Hematopoietic multipotent progenitor cell treated with erythropoietin and hydrocortisone succinate and interleukin-3 and kit ligand, for 17 days (in vitro differentiated cells): ENCODE measurements at places on chromosomes 6 and 20.
A peak's percentile ranks its signal among the peaks of the same experiment; 100 is the strongest.

- no peak for DNase-seq
Observed at GRCh38 chr6:125839879-125840278, 49.1 kb downstream of the NCOA7 start.

DNA sequence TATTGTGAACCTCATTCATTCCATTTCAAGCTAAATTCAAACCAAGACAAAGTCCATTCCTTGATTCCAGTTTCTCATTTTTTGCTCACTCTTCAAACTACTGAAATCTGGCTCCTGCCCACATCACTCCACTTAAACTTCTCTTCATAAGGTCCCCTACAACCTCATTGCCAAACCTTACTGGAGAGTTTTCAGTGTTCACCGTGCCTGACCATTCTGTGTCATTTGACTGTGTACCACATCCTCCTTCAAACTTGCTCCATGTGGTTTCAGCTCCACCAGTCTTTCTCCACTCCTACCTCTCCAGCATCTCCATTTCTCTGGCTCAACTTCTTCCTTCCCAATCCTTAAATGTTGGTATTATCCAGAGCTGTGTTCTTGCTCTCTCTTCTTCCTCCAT is 38.5 kb upstream of the TAB2 start:
- DNase-seq = no peak

DNA sequence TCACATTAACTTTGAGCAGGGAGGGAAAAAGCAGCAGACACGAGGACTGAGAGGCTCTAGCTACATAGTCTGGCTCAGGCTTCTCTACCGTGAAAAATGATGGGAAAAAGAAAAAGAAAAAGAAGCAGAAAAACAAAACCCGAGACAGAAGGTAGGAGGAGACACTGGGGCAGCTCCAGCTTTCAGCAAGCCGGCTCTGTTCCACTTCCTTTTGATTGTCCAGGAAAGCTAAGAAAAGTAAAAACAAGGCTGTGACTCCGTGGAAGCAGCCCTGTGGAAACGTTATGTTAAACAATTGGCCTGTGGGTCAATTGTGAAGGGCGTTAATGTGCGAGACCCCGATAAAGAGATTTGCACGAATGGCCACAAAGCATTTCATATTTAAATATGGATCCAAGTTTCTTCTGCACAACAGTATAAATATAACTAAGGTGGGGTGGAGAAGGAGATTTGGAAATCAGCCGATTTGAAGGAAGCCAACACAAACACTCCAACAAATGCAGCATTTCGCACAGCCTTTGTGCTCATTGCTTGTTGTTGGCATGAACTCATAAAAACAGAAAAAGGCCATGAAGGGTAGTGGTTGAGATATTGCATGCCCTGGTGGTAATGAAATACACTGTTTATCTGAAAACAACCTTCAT is 236.9 kb upstream of the JAG1 start:
- no peak for DNase-seq

DNA sequence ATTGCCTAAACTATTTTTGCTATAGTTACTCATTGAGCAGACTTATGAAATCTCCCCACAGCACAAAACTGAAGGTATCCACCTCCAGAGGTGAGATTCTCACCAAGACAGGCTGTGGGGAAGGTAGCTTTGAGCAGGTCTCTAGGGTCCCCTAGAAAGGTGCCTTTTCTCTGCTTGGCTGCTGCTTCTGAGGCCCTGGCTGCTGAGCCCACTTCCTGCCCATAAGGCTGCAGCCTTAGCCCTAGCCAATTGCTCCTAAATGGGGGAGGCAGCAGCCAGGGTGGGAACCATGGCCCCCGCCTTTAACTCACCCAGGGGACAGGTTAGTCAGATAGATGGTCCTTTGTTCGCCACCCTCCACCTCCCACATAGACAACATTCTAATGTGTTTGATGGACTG is 3.6 kb downstream of the NT5E start:
- DNase-seq = no peak

DNA sequence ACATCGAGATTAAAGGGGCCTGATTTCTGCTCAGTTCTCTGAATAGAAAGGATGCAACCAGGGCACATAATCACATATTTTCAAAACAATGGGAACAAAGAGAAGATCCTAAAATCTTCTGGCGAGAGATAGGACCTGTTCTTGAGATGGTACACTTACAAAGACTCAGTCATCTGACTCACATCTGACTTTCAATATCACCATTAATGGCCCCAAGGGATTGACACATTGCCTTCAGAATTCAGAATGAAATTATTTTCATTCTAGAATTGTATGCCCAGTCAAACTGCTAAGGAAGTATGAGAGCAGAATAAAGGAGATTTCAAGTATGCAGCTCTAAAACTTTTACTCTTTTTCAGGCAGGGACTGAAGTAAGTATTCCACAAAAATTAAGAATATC is 240.7 kb upstream of the POU3F2 start:
- no peak for DNase-seq

DNA sequence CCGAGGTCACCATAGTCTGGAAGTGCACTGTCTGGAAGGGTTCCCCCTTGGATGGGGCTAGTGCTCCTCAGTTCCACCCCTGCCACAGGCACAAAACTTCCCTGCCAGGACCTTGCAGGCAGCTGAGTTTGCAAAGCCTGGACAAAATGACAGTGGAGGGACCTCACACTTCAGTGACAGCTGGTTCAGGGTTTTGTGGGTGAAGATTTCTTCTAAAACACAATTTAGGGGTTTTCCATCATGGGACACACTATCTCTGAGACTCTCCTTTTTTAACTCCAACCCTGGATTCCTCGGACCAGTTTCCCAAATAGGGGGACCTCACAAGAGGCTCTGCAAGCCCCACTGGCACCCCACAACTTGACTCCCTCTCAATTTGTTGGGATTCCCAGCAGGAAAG is 33.6 kb upstream of the PREX1 start:
- no peak for DNase-seq

DNA sequence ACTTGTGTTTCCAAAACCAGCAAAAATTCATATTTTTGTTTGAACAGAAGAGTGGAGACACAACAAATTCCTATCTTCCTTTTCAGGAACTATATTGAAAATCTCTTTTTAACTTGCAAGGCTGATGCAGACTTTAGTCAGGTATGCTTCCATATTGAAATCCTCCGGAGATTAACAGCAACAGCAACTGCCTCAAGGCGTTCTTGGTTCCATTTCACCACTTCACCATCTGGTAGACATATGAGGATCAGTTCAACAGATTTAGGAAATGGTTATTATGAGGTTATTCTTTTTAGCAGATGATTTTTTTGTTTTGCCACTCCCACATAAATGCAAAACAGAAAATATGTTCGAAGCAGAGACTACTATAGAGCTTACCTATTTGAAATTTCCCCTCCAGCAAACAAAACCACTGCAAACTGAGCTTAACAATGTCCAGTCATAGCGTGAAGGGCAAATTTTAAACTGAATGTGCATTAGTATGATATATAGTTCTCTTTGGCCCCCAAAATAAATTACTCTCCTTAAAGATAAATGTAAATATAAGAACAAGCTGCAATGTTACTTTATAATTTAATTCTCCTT is 520.5 kb upstream of the ADGRB3 start:
- no peak for DNase-seq

DNA sequence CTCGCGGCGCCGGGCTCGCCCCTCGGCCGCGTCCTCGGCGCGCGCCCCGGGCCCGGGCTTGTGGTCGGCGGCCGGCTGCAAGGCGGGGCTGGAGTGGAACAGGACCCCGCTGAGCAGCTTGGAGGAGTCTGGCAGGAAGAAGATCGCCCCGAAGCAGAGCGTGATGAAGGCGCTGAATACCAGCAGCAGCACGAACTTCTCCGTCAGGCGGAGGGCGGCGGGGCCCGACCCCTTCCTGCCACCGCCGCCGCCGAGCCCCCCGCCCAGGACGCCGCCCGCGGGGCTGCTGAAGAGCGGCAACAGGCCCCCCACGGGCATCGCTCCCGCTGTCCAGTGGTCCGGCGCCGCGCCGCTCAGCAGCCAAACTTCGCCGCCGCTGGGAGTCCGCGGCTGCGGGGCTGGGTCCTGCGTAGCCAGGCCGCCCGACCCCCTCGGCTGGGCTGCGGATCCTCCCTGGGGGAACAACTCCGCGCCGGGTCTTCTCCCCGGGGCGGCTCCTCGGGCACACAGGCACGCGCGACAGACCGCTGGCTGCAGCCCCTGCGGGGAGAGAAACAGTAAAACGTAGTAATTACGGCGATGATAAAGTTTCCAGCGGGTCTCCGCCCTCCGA is 707 bp downstream of the MAN1A1 start:
- DNase-seq = peak; percentile 42

GRCh38 chr6:136793363-136793762 is 1.1 kb upstream of the MAP3K5 start:
- no peak for DNase-seq

GRCh38 chr20:43840382-43841070 is 74.1 kb upstream of the TOX2 start:
- no peak for DNase-seq

- no peak for DNase-seq
Observed at GRCh38 chr6:45200510-45200909, 127.6 kb upstream of the RUNX2 start.

DNA sequence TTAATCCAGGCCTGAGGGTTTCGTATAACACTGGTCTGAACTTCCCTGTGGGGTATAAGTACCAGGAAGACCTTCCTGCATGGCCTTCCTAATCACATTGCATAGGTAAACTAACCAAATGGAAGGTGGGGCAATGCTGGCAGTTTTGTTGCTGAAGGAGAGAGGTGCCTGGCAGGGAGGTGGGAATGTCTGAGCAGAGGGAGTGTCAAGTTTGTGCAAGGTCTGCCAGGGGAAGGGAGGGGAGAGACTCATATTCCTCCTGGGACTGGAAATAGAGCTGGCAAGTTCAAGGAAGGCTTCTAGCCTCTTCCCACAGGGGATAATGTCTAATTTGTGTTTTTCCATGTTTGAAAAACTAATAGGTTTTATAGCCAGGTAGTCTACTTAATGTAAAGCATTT is 70.6 kb downstream of the HDDC2 start:
- no peak for DNase-seq

DNA sequence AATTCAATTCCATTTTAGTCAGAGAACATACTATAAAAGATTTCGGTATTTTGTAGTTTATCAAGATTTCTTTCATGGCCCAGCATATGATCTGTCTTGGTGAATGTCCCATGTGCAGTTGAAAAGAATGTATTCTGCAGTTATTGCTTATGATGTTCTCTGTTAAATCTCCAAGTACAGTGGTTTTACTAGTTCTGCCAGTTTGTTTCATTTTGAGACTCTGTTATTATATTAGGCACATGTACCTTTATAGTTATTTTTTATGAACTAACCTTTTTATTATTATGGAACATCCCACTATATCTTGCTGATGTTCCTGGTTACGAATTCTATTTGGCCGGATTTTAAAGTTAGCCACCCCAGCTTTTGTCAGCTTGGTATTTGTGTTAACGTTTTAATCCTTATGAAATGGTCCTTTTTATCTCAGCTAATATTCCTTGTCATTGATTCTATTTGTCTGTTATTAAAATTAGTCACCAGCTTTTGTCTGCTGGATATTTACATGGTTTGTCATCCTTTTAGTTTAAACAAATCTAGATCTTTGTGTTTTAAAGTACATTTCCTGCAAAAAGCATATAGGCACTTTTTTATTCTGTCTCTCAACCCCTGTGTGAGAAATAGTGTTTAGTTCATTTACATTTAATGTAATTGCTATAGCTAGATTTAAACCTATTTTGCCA is 48.9 kb downstream of the VTA1 start:
- DNase-seq = no peak

DNA sequence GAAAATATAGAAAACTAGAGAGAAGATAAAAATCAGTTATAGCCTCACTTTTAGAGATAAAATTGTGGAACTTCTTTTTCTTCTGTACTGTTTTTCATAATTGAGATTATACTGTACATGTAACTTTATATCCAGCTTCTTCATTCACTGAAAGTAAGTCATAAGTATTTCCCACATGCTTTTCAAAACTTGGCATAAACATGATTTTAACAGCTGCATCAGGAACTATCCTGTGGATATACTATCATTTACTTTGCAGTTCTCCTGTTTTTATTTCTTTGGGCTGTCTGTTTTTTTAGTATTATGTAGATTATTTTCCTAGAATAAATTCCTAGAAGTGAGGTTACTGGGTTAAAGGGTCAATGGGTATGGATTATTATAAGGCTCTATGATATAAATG is 14.8 kb downstream of the DSTN start:
- DNase-seq = no peak

- no peak for DNase-seq
Observed at GRCh38 chr6:16851758-16852157, 90.5 kb upstream of the ATXN1 start.

GRCh38 chr20:21399005-21399475 is 1.7 kb upstream of the NKX2-4 start:
- DNase-seq = no peak

DNA sequence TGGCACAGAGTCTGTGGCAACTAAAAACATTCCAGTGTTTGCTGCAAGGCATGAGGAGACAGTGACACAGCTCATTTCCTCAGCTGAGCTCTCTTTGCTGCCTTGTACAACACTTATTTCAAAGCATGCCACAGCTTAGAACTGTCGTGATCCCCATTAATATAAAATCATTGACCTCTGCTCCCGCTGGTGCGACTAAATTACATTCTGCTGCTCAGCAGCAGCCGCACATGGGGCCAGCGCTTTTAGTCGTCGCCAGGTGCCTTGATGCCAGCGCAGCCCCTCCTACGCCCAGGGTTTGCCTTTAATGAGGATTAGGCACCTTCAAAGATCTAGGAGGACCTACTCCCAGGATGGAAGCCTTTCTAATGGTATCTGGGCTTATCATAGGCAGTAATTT is 717.9 kb upstream of the POU3F2 start:
- DNase-seq = no peak

DNA sequence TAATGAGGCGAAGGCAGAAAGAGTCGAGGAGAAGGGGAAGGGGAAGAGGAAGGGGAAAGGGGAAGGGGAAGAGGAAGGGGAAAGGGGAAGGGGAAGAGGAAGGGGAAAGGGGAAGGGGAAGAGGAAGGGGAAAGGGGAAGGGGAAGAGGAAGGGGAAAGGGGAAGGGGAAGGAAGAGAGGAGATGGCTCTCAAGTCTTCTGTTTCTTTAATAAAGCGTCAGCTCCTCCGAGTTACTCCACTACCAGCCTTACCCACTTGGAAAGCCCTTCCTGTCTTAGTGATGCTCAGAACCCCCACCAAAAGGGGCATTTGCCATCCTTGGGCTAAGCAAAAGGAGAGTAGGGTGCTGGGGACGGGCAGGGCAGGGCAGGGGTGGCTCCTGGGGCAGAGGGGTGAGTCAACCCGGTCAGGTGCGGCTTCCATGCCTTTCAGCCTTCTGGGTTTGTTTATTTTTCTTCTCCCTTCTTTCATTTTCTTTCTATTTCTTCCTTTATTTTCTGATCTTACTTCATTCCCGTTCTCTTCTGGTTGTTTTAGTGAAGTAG is 476 bp upstream of the CLIC5 start:
- no peak for DNase-seq

DNA sequence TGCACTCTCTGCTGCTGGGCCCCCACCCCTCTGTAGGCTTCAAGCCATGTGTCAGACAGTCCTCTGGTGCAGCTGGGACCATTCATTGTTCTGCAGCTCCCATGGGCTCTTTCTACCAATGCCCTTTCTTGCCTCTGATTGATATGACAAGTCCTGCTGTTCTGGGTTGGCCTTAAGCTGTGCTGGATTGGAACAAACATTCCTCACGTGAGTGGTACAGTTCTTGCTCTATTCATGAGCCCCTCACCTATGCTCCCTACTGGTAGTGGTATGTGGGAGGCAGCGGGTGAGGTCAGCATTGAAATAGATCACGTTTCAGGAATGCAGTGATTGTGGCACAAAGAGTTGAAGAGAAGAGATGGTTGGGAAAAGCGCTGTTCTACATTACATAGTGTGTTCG is 48.8 kb upstream of the RALY start:
- DNase-seq = no peak

GRCh38 chr6:163965426-163966348 is 551.2 kb downstream of the QKI start:
- DNase-seq = no peak
